ENCODE measurements at places on chromosomes 16 and 17. TPM values are rescaled to one million over a fixed set of nuclear protein-coding genes. Genes with fewer than 3 reads are reported as not detected.

GRCh38 chr17:68249354-68249765 is 1.5 kb downstream of the AMZ2 start:
- H3K27me3 ChIP-seq, result no peaks in the 10 kb centered on the region
- peak overlapping the region; percentile 99 for H3K27ac ChIP-seq
- no peak for DNase-seq
- peak overlapping the region; percentile 90 for H3K4me3 ChIP-seq
- peaks cover 41% of the 10 kb centered on the region for H3K4me1 ChIP-seq
- no peaks in the 10 kb centered on the region for H3K36me3 ChIP-seq

DNA sequence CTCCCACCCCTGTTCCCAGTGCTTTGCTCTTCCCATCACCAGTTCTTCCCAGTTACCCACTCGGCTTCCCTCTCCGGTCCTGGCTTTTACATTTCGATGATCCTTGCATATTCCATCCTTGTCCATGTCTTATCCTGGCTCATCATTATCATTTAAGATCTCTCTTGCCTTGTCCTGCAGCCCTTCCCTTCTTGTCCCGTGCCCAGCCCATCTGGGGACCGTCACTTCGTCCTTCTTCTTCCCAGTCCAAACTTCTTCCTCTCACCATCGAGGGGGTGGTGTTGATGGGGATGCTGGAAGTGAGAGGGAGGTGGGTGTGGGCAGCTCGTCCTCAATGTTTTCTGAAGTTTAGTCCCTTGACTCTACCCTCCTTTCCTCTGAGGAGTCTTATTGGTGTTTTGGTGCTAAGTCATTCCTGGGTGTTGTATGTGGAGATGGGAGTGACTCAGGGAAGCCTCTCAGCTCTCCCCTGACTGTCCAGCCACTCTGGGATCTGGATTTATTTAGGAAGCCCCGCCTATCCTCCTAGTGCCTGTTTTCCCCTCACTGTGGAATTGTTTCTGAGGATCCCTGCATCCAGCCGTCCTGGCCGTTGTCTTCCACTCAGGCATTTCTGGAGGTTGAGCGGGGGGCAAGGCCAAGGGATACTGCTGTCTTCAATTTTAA is 975 bp downstream of the SNX29 start:
- DNase-seq, result no peak
- peak overlapping the region; percentile 97 for H3K4me3 ChIP-seq

SENP3 gene
- 33.4 TPM for total RNA-seq

- H3K4me1 ChIP-seq, result peaks cover 7% of the 10 kb centered on the region
- no peaks in the 10 kb centered on the region for H3K27me3 ChIP-seq
- no peak overlapping the region for H3K4me3 ChIP-seq
- peaks cover 7% of the 10 kb centered on the region for H3K36me3 ChIP-seq
Measured at GRCh38 chr17:46736100-46736499, 82.4 kb downstream of the WNT3 start.

All from T-helper 17 cell (primary cell).